Ovary (tissue), 10 donors: ENCODE measurements at places on chromosomes 4 and X. TPM values are rescaled to one million over a fixed set of nuclear protein-coding genes. Genes with fewer than 3 reads are reported as not detected.

DNA sequence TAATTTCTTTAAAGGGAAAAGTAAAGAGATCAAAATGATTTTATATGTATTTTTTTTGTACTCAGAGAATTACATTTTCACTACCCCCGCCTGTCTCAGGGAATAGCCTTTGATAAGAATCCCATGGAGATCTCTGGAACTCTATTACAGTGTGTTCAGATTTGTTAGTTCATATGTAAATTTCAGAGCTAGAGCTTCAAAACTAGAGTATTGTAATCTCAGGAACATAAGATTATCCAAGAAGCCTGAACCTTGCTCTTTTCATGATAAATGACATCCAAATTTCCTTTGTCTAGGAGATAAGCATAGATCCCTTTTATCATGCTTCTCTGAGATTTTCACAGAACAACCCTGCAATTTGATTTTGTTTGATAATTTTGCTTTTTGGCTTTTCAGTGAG, 82.9 kb downstream of the PDK3 start:
- DNase-seq: no peak

DNA sequence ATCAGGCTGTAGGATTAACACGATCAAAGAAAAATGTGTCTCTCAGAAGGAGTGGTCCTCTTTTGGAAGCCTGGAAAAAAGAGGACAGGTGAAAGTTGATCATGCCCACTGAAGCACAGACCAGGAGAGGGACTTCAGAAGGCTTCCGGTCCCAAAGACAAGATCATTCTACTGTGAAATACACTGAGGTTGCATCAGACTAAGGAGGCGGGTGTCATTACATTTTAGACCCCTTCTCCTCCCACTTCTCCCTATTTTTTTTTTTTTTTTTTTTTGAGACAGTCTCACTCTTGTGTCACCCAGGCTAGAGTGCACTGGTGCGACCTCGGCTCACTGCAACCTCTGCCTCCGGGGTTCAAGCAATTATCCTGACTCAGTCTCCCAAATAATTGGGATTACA, 67.5 kb downstream of the RBM47 start:
- no peak for DNase-seq

The DSPP gene
- polyA plus RNA-seq: not detected

DNA sequence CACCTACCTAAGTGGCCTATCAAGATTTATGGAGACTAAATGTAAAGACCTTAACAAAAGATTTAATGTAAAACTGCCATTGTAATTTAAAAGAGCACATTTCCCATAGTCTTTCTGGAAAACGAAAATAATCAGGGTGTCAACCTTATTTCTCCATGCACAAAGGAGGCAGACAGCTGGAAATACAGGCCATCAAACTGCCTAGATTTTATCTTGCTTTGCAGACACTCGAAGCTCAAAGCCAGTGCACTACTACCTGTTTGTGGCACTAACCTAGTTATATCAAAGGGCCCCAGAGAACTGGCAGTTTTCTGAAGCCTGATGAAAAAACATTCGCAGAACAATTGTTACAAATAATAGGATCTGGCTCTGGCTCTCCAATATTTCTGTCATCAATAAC, 863.9 kb downstream of the STPG2 start:
- DNase-seq: no peak

DNA sequence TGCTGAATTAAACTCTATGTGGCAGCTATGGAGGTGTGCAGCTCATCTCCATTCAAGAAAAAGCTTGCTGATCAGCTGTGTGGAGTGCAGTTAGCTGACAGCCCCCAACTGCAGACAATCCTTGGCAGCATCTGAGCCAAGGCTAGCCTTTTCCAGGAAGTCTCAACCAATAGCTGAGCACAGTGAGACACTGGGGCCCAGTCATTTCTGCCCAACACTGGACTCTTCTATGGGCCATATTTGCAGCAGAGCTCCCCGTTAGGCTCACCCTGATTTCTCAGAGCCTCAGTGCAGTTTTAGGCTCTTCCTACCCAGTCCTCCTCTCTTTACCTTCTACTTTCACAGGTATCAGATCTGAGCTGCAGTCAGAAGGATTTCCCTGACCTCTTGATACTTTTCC, 12.9 kb downstream of the DDX53 start:
- no peak for DNase-seq

The STBD1 gene
- 3.3 TPM for polyA plus RNA-seq

The CYLC1 gene
- not detected for polyA plus RNA-seq

The HTRA3 gene
- polyA plus RNA-seq: 163 TPM

The NPNT gene
- polyA plus RNA-seq: 13.3 TPM

DNA sequence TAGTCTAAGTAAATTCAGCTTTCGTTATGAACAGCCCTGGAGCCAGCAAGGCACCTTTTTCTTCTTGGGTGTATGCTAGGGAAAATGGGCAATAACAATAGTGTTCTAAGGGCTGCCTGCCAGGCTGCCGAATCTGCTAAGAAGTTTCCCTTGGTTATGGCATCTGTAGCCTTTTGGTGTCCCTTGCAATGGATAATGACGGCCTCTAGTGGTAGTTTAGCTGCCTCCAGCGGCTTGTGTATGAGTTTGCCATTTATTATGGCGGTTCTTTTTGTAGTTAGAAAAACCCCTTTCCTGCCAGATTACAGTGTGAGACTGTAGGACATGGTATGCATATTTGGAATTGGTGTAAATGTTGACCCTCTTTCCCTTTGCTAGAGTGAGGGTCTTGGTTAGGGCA, 78.9 kb upstream of the SPIN4 start:
- DNase-seq: no peak

GRCh38 chr4:76275486-76276124, 24.1 kb downstream of the FAM47E start:
- DNase-seq: no peak

DNA sequence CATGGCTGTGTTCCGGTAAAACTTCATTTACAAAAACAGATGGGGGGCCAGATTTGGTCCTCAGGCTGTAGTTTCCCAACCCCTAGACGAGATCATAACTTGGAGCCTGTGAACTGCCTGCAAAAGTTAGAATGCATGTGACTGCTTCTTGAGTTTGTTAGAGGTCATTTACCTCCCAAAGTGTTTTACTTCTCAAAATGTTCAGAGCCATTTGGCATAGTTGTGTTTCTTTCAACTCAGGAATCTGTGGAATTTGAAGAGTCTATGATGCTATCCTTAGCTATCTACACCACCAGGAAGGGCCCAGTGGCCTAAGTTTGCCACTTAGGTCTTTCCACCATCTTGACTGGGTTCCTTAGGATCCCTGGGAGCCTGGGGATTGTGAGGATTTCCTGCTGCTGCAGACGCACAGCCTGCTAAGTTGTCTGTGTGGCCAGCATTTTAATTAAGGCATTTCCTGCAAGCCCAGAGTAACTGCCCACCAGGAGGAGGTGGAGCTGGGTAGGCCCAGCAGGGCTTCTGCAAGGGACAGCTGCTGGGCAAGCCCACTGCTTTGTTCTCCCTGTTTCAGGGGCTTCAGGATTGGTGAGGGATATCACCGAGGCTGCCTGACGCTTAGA, 53.1 kb downstream of the CCNI start:
- DNase-seq: no peak

GRCh38 chr4:130214268-130214667, 1118.3 kb downstream of the C4orf33 start:
- DNase-seq: no peak

GRCh38 chrX:154436983-154437752, at the start of gene GDI1:
Gene GDI1 (plus strand): TSS chrX:154437154. CDS start chrX:154437255, 101 bp downstream.
- DNase-seq: peak; percentile 72

DNA sequence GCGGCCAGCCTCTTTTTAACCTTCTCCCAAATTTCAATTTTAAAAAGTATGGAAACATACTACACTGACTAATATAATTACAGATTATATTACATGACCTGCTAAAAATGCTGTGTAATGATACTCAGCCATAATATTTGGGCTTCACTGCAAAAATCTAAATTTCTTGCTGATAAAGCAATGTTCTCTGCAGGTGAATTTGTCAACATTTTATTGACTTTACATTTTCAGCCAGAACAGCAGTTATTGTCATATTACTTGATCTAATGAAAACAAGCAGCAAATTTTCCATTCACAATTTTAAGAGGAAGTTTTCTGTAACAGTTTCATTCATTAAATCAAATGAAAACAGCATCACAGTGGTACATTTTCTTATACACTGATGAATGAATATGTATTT, 91.1 kb downstream of the FRYL start:
- DNase-seq: no peak

- peak; percentile 80 for DNase-seq
These were observed 94.5 kb downstream of the ANXA3 start for GRCh38 chr4:78645853-78646757.

- no peak for DNase-seq
These were observed 51.7 kb downstream of the SCD5 start for GRCh38 chr4:82746705-82747574.

DNA sequence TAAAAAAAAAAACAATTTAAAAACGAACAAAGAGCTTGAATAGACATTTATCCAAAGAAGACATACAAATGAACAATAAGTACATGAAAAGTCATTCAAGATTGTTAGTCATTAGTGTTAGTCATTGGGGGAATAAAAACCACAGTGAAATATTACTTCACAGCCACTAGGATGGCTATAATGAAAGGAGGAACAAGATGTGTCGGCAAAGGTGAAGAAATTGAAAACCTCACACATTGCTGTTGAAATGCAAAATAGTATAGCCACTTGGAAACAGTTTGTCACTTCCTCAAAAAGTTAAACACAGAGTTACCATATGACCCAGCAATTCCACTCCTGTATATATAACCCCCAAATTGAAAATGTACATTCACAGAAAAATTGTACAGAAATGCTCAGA, 45.2 kb upstream of the SLC39A8 start:
- DNase-seq: no peak

DNA sequence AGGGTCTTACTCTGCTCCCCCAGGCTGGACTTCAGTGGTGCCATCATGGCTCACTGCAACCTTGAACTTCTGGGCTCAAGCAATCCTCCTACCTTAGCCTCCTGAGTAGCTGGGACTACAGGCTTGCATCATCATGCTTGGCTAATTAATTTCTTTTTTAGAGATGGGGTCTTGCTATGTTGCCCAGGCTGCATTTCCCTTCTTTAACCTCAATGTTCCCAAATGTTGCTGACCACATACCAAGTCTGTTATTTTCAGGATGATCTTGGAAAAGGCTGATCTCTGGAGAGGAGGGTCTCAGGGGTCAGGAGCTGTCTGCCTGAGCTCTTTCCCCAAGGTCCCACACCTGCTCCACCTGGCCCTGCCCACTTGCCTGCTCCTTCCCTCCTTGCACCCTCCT, 13.0 kb downstream of the CACNA1F start:
- DNase-seq: no peak

DNA sequence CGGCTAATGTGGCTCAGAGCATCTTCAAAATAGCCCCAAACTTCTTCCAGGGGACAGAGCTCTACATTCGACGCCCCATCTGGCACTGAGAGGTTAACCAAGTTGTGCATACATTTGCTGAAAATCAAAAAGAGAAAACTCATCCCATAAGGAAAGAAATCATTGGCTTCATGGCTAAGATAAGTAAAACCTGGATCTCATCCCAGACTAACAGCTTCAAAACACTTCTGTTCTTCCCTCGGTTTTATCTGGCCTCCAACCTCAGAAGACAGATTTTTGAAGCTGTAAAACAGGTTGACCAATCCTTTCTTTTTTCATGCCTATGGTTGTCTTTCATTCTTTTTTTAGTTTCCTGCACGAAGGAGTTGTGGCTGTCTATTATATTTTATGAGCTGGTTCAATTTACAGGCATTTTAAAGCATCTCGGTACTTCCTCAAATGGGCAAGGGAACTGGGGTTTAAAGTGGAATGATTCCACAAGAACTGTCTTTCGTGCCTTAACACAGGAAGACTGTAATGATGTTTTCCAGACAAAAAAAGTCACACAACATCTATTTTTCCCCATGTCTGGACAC, 107.6 kb downstream of the DLG3 start:
- no peak for DNase-seq

- no peak for DNase-seq
These were observed 271.0 kb upstream of the ARSJ start for GRCh38 chr4:114250439-114250891.

The CXCL8 gene
- 6.6 TPM for polyA plus RNA-seq

GRCh38 chr4:159106636-159107035, 3.8 kb downstream of the RAPGEF2 start:
- no peak for DNase-seq

- no peak for DNase-seq
These were observed 92.0 kb upstream of the DKK2 start for GRCh38 chr4:107128116-107128515.

The IL9R gene
- not detected for polyA plus RNA-seq

DNA sequence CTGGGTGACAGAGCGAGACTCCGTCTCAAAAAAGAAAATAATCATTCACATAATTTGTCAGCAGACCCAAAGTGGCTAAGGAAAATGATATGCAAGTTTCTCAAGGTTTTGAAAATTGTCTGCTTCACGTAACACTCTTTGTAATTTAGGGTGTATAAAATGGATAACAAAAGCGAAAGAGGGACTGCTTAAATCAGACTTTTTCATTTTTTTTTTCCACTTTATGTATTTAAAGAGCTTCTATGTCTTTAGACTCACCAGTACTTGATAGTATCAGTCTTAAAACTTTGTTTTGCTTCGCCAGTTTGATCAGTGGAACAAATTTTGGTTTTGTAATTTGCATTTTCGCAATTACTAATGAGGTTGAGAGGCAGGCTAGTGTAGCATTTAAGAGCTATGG, 34.6 kb downstream of the USP9X start:
- no peak for DNase-seq

GRCh38 chr4:8403173-8403753, 37.3 kb downstream of the ACOX3 start:
- DNase-seq: peak; percentile 86

The NOX1 gene
- polyA plus RNA-seq: 0.28 TPM

The PLXNA3 gene
- 17.0 TPM for polyA plus RNA-seq

- DNase-seq: peak; percentile 17
These were observed 444 bp upstream of the ARHGAP6 start for GRCh38 chrX:11666164-11666563.

DNA sequence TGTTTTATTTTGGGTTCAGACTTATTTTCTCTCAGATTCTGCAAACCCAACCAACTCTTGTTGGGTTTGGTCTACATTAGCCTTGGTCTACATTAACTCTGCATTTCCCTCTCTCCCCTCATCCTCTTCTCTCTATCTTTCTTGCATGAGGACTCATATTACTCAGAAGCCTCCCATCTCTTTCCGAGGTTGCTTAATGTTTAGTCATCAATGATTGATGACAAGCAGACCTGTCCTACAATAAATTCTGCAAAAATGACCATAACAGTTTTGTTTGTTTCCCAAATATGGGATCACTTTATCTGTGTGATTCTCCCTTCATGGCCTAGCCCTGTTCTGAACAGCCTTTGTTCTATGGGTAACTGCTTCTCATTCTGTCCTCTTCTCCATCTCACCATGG, 75.2 kb downstream of the GABRB1 start:
- DNase-seq: no peak

GRCh38 chr4:143025081-143025704, 159.5 kb upstream of the USP38 start:
- DNase-seq: no peak
